ENCODE measurements at places on chromosomes 2 and 18.

DNA sequence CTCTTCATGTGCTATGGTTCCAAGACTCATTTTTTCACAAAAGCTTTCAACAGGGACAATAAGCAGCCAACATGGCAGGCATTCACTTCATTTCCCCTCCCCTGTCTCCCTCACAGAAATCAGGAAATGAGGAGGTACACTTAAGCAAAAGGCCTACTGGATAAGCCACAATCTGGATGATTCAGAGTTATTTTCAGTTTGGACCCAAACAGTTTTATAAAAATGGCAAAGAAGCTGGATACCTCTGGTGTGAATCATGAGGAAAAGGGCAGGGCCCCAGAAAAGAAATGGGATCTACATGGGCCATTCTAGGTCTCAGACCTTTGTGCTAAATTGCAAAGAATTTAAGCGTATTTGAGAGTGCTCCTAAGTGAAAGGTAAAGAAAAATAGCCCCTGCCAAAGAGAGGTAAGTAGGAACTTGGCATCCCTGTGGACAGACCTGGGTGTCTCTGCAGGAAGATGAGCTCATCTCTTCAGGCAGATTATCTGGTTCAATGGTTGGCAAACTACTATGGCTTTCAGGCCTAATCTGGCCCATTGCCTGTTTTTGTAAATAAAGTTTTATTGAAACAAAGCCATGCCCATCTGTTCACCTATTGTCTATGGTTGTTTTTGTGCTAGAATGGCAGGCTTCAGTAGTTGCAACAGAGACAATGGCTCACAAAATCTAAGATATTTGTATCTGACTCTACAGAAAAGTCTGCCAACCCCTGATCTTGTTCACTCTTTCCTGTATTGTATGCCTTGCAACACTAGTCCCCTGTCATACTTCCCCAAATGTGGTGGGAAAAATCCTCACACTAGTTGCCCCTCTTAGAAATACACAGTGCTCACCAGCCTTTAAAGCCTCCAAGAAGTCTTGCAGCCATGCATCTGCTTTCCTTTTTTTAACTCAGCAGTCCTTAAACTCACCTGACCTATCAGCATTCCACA, 315.0 kb downstream of the ALK start:
- DNase-seq = no peak

DNA sequence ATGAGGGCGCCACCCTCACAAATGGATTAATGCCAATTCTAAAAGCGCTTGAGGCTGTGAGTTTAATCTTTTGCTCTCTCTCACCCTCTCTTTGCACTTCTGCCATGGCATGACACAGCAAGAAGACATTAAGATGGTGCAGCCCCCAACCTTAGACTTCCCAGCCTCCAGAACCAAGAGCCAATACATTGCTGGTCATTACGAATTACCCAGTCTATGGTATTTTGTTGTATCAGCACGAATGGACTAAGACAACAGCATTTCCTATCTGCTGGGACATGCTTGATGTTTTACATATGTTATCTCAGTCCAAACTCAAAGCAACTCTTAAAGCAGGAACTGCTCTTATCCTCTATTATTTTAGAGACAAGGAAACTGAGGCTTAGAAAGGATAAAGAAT, 222.9 kb downstream of the STK39 start:
- DNase-seq = no peak

DNA sequence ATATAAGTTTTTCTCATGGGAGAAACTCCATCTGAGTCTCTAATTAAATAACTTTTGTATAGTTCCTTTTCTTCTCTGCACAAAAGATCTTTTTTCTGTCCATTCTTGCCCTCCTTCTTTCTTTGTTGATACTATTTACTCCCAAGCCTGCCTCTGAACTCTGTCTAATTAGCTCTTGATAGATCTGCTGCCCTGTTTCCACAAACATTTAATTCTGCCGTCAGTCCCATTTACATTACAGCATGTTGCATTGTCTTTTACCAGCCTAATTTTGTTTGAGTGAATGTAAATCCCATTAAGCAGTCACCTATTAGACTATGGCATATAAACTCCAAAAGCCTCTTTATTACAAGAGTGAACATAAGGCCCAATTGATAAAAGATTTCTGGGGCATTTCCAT, 254.4 kb downstream of the ERBB4 start:
- no peak for DNase-seq

GRCh38 chr2:30862054-30862651, 54.9 kb upstream of the CAPN13 start:
- peak; percentile 72 for DNase-seq

DNA sequence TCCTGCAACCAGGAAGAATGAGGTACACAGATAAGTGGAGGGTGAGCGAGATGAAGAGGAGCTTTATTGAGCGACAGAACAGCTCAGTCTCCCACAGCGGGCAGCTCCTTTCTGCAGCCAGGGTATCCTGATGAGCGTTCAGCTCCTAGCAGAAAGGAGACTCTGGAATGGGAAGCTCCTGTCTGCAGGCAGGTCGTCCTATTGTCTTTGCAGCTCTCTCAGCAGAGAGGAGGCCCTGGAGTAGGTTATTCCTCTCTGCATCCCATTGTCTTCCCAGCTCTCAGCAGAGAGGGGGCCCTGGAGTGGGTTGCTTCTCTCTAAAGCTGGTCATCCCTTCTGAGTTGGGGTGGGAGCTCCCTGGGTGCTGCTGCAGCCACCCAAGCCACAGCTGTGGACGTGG, 41.2 kb downstream of the TAF1B start:
- no peak for DNase-seq

- no peak for DNase-seq
Observed at GRCh38 chr18:10045296-10045891, 131.6 kb downstream of the VAPA start.

DNA sequence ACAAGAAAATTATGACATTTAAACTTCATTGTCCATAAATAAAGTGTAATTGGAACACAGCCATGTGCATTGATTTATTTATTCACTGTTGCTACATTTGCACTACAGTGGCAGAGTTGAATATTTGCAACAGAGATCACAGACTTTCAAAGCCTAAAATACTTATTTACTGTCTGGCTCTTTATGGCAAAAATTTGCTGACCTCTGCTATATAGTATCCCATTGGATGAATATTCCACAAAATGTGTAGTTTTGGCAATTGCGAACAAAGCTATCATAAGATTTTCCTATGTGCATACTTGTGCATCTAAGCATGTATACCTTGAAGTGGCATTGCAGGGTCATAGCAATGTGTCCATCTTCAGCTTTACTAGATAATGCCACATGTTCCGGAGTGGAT, 32.1 kb downstream of the CCDC85A start:
- DNase-seq = no peak

- DNase-seq = no peak
Observed at GRCh38 chr2:230774348-230774951, 61.8 kb downstream of the CAB39 start.

- no peak for DNase-seq
Observed at GRCh38 chr2:212619954-212620353, 81.4 kb upstream of the ERBB4 start.

DNA sequence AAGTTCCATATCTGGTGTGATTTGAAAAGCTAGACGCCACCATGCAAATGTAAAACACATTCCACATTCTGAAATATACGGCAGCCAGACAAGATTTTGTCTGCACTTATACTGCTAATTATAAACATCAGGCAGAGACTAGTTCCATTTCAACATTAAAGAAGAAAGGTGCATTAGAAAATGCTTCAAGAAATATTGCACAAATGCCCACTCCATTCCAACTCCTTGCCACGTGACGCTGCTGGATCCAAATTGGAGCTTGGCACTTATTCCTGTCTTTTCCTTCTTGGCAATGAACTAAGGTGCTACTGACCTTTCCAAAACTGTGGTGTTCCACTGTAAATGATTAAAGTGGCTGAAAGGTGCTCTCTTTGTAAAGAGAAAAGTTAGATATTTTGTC, 6.3 kb downstream of the COL6A3 start:
- DNase-seq = no peak

GRCh38 chr2:79713131-79713785, 200.4 kb downstream of the CTNNA2 start:
- DNase-seq = no peak

- no peak for DNase-seq
Observed at GRCh38 chr18:7908681-7909299, 341.7 kb downstream of the PTPRM start.

GRCh38 chr18:74806073-74806472, 208.4 kb downstream of the ZNF407 start:
- DNase-seq = no peak

DNA sequence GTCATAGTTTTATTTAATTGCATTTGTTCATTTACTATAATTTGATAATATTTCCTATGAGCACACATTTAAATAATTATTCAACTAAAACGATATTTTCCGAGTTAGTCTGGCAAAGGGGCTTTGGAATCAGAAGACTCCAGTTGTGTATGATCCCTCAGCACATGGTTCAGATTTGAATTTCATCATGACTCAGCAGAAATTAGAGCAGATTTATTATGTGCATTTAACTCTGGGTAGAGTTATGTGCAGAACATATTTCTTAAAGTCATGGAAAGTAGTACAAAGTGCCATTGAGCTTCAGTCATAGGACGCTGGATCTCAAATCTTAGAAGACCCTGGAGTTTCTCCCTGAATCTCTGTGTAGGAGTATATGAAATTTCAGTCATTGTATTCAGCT, 106.7 kb downstream of the ADCYAP1 start:
- no peak for DNase-seq

DNA sequence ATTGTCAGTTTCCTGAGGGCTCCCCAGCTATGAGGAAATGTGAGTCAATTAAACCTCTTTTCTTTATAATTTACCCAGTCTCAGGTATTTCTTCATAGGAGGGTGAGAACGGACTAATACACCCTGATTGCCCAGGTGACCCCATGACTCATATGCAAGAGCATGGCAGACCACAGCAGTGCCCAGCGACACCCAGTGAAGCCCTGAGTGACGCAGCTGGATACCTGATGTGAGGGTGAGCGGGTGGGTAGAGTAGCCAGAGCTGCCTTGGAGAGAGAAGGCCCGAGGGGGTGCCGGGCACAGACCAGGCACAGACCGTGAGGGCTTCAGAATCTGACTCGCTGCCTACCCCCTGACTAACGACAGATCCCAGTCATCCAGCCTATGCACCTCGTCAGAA, 15.4 kb downstream of the ALPG start:
- DNase-seq = peak; percentile 19

GRCh38 chr2:143847257-143847656, 672.7 kb downstream of the ZEB2 start:
- no peak for DNase-seq

- no peak for DNase-seq
Observed at GRCh38 chr18:37042381-37042780, 213.5 kb downstream of the KIAA1328 start.

GRCh38 chr2:172177996-172178395, 75.3 kb upstream of the DLX2 start:
- DNase-seq = no peak

DNA sequence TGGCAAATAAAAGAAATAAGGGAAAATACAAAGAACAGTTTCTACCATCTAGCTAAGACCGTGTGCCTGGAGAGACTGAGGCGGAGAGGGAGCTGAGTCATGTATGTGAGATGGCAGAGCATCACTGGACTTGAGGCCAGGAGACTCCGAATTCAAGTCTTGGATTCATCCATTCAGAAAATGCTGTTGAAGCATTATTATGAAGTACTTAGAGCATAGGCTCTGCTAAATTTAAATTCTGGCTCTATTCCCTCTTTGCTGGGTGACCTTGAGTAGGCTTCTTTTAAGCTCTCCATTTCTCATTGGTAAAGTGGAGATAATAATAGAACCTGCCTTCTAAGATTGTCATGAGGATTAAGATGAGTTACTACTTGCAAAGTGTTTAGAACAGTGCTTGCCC, 34.7 kb downstream of the NPHP1 start:
- DNase-seq = no peak

DNA sequence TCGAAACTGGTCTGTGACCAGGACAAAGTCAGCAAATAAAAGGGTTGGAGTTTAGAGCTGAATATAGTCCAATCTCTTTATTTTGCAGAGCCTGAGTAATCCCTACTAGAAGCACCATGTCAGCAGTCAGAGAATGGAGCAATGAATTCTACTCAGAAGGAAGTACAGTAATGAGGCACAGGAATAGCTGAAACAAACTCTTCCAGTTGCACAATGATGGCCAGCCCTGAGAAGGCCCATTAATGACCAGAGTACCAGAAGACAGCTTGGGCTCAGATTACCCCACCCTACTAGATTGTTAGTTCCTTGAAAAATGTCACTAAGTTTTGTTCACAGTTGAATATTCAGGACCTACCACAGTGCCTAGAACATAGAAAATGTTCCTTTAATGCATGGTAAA, 40.3 kb upstream of the SCG2 start:
- DNase-seq = no peak

DNA sequence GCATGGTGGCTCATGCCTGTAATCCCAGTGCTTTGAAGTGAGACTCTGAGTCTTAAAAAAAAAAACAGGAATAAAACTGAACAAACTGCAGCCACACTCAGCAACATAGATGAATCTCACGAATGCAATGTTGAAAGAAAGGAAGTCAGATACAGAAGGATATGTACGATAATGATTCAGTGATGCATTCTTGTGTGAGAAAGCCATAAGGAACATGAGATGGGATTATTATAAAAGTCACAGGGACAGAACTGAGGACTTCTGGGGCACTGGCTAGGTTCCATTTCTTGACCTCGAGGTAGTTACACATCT, 56.9 kb upstream of the SMAD2 start:
- no peak for DNase-seq

DNA sequence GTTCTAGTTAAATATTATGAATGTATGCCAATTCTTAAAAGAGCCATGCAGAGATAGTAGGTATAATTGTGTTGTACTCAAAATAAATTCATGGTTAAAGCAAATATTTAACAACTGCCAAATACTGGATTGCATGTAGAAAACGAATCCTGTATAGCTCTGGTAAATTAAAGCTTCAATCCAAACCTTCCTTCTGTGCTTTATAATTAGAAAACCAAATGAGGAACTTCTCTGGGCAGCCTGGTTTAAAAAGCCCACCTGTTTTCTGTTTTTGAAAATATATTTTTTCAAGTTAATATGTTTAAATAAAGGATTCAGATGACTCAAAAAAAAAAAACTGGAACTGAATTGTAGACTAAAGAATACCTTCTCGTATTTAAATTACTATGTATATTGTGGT, 48.3 kb upstream of the ITGA4 start:
- DNase-seq = no peak

GRCh38 chr2:69780921-69781320, 39.0 kb downstream of the ANXA4 start:
- no peak for DNase-seq

GRCh38 chr2:57674025-57674424, 372.6 kb upstream of the VRK2 start:
- DNase-seq = no peak
